ENCODE measurements at places on chromosomes 12 and 14.

GRCh38 chr14:50821510-50822464 is 9.2 kb downstream of the NIN start:
- DNase-seq = peak; percentile 27

GRCh38 chr12:59322473-59322872 is 273.4 kb upstream of the SLC16A7 start:
- no peak for DNase-seq

- no peak for DNase-seq
Observed at GRCh38 chr12:87054226-87054625, 798.0 kb upstream of the MGAT4C start.

GRCh38 chr12:45893240-45893639 is 97.1 kb downstream of the SCAF11 start:
- no peak for DNase-seq

DNA sequence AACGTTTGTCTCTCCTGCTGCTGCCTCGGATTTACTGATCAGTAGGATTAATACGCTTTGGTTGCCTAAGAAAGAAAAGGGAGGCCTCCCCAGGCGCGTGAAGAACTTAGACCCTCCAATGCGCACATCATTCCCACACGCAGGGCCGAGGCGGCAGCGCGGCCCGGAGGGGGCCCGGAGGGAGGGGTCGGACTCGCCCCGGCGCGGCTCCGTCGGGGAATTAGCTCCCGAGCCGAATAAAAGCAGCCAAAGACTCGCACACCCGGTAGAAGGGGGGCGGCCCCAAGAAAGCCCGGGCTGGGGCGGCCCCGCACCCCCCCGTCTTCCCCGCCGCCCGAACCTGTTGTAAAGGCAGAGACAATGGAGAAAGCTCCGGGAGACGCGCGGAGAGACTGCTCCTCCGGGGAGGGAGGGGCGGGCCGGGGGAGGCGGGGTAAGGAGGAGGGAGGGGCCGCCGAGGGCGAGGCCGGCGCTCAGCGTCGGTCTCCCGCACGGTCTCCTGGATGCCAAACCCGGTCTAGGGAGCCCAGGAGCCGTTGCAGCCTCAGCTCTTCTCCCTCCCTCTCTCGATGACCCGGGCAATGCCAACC is at the start of gene NELL2:
Gene NELL2 (minus strand): TSS at position 362 of the 590 bp plus-strand sequence. CDS start 446 bp downstream, outside the sequence.
- peak; percentile 51 for DNase-seq

DNA sequence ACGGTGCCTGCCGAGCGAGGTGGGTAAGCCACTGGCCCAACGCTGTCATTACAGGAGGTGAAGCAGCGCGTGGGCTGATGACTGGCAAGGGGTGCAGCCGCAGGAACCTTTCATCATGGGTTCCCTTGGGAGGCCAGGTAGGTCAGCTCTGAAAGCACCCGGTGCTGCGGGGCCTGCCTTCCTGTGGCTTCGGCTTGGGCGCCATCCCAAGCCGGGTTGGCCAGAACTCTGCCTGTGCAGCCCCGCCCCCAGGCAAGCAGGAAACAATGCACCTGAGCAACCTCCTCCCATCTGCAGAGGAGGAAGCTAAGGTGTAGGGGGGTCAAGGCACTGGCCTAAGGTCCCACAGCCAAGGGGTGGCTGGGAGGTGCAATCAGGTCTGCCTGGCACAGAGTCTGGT is 20.0 kb upstream of the HHIPL1 start:
- no peak for DNase-seq

DNA sequence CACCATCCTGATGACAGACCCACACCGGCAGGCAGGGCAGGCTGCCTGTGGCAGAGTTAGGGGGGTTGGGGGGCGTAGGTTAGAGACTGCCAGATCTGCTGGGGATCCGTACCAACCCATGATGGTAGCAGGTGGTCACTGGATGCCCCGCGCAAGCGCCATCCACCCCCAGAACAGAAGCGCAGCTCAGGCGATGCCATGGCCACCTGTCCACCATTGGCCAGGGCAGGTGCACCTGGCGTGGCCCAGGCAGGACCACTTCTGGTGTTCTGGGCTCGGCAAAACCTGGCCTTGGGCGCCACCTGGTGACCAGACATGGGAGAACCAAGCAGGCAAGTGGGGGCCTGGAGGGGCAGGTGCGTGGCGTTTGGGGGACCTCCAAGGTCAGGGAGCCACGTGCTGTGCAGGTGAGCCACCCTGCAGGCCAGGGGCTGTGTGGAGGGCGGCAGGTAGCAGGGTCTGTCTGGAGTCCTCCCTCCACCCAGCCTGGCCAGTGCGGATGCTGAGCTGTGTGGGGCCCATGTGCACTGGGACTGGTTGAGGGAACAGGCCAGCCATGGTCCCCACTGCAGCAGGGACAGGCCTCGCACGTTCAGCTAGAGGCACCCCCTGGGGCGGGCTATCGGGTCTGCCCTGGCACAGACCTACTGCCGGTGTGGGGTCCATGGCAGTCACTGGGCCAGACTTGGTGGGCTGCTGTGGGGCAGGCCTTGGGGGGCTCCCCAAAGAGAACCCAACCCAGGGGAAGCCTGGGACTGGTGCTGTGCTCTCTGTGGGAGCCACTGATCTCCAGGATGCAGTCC is 15.6 kb downstream of the BAG5 start:
- peak; percentile 82 for DNase-seq

- no peak for DNase-seq
Observed at GRCh38 chr14:63800083-63800482, 52.7 kb upstream of the SYNE2 start.

DNA sequence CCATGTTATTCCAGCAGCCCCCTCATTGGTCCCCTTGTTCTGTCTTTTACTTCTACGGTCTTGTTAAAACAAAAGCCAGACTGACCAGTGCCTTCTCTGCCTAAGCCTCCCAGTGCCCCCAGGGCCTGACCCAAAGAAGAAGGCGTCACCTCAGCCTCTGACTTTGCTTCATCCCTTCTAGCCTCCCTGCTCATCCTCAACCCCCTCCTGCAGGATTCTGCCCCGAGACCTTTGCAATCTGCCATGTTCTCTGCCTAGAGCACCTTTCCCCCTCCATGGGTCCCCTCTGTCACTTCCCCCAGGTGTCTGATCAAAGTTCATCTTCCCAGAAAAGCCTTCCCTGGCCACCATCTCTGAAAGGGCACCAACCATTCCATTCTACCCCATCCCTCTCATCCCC is 7.9 kb upstream of the RBM19 start:
- no peak for DNase-seq

DNA sequence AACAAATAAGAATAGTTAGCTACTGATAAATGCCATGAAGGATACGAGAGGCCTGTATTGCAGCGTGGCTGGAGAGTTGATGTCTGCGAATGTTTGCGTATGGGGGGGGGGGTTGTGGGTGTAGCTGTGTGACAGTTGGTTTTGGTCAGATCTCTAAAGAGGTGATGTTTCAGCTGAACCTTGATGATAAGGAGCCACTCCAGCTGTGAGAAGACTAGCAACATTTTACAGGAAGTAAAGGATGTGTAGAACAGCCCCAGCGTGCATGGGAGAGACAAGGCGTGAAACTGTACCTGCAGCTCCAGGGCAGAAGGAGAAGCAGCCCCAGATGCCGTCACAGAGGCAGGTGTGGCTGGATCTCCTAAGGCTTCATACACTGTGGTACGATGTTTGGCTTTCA is 416.9 kb downstream of the TMEM132D start:
- no peak for DNase-seq

DNA sequence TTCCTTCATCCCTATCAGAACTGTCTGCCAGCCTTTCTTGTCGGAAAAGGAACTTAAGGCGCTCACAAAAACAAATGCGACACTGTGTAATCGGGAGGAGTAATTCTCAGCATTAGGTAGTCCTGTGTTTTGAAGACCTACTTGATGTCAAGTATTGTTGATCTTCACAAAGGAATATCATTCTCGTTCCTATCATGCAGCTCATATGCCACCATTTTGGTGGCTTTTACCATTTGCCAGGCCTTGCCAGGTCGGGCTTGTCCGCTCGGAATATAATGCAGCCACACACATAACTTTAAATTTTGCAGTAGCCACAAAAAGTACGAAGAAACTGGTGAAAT is 903 bp upstream of the PPP4R3A start:
- DNase-seq = no peak

- DNase-seq = no peak
Observed at GRCh38 chr14:84453307-84453950, 1076.5 kb upstream of the FLRT2 start.

DNA sequence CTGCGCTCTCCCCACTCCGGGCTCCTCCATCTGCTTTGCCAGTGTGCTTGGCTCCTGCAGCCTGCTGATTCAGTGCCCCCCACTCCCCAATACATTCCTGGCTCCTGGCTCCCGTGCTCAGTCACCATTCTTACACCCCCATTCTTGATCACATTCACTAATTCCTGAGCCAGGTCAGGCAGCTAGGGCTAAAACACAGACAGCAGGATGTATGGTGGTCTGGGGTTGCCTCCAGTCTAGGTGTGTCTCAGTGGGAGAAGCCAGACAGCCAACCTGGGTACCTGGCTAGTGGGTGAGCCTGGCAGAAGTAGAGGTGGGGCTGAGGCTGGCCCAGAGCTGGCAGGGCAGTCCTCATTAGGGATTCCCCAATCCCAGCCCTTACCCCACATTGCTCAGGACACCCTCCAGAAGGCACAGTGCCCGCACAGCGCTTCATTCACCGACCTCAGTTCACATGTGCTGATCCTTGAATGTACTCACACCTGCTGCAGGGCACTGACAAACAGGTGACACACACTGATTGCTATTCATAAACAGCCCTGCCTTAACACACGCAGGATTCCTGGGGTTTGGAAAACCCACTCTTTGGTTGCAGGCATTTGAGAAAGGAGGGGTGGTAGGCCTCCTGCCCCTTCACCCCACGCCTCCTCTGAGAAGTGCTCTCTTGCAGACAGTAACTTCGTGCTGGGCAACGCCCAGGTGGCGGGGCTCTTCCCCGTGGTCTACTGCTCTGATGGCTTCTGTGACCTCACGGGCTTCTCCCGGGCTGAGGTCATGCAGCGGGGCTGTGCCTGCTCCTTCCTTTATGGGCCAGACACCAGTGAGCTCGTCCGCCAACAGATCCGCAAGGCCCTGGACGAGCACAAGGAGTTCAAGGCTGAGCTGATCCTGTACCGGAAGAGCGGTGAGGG is 1.7 kb downstream of the KCNH3 start:
- DNase-seq = no peak

DNA sequence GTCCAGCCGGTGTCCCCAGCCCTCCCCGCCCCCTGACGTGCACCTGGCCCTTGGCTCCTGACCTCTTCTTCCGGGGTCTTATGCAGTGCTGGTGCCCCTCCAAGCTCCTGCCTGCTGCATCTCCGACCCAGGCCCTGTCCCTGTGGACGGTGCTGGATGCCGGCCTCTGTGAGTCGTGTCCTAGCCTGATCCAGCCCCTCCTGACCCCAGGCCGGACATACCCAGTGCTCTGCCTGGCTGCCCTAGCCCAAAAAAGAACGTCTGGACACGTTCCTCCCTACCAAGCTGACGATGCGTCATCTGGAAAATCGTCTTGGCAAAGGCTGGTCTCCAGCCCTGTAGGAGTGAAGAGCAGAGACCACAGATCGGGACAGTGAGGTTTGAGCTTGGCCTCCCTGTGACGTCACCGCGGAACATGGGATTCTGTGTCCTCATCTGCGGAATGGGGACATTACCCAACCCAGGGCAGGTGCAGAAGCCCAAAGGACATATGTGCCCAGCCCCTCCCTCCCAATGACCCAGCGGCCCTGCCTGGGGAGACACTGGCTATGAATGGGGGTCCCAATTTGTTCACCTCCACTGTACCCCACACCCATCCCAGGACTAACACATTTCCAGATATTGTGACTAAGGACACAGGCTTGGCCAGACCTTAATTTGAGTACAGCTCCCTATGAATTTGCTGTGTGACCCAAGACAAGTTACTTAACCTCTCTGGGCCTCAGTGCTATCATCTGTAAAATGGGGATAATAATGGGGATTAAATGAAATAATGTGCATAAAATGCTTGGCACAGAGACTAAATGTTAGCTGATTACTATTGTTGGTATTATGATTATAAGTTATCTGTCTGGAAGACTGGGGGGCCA is 51.0 kb upstream of the BCL11B start:
- no peak for DNase-seq

DNA sequence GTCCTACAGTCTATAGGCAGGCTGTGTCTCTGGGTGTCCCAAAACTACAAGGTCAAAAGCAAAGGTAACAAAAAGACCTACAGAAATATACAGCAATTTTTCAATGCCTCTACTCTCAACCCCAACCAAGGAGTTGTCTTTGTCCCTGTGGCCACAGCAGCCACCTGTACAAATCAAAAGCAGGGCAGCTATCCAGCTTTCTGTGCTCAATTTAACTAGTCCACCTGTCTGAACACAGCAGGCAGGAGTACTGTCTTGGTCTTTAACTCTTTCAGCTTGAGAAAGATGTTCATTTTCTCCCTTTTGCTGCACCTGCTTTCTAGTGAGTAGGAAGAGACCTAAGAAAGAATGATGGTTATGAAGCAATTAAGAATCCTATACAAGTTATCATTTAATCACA is 19.7 kb downstream of the GDF11 start:
- no peak for DNase-seq

DNA sequence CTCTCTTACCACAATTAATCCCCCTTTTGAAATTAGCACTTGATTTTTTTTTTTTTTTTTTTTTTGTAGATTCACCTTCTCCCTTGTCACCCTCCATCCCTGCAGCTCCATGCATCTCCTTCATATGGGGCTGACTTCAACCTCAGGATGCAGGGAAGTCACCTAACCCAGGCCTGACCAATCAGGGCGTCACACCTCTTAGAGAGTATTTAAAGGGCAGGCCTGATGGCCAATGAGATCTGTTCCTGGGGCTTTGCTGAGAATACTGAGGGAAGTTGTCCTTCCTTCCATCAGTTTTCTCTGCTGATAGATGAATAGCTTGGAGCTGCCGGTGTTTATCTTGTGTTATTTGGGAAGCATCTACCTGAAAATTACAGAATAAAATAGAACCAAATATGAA is 1104.7 kb upstream of the TMEM132C start:
- no peak for DNase-seq

GRCh38 chr14:79842270-79842669 is 369.0 kb downstream of the DIO2 start:
- DNase-seq = no peak

DNA sequence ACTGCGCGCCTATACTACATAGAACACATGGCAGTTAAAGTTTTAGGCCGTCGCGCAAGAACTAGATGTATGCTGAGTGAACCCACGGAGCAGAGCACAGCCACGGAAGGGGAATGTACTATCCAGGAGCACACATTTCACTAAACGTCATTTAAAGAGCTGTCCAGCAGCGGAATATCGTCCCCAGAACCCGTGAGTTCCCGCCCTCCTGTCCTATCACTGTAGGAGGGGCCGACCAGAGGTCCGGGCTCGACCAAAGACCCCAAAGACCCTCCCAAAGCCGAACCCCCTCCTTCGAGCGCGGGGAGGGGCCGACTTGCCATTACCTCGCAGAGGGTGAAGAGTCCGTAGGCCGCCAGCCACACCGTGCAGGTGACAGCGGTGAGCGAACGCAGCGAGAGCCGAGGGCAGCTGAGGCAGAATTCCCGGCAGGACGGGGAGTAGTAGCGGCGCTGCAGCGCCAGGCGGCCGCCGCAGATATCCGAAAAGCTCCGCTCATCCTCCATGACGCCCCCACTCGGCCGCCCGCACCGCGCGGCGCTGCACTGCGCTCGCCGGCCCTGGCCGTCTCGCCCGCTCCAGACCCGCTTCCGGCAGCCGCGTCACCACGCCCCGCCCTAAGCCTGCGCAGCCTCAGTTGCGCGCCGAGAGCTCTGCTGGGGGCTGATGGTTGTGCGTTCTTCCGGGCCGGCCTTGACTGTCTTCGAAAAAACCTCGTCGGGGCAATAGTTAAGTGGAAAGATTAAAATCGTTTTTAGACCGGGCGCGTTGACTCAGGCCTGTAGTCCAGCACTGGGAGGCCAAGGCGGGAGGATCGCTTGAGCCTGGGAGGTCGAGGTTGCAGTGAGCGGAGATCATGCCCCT is at the start of gene PIGH:
Gene PIGH (minus strand): TSS at position 571 of the 864 bp plus-strand sequence. CDS start 65 bp downstream, at position 506.
- DNase-seq = peak; percentile 88
